ENCODE measurements at places on chromosomes 3 and 15.

GRCh38 chr15:61130950-61131942, 97.9 kb downstream of the RORA start:
- DNase-seq, result no peak

- DNase-seq, result no peak
Measured at GRCh38 chr3:179318876-179319275, 4.0 kb upstream of the ZNF639 start.

DNA sequence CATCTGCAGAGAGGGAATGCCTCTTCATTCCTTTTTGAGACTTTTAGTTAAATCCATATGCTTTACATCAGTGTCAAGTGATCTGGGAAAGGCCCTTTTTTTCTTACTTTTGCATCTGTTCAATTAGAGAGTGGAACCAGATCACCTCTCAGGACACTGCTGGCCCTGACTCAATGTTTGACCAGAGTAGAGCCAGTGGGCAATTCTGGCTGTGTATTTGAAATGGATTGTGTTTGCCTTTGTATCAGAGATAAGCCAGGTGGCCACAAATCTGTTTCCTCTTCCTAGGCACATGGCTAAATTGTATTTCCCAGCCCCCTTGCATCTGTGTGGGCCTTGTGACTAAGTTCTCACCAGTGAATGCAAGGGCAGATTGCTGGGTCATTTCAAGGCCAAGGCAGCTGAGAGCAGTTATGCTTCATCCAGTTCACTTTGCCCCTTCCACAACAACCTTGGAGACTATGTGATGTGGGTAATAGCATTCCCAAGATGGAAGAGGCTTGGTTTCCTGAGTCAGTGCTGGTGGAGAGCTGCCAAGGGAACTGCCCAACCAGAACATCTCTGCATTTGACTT, 75.6 kb upstream of the CACNA2D3 start:
- DNase-seq, result no peak

- DNase-seq, result no peak
Measured at GRCh38 chr3:102176333-102177050, 258.3 kb upstream of the ZPLD1 start.

- no peak for DNase-seq
Measured at GRCh38 chr3:116141724-116142123, 303.6 kb downstream of the LSAMP start.

DNA sequence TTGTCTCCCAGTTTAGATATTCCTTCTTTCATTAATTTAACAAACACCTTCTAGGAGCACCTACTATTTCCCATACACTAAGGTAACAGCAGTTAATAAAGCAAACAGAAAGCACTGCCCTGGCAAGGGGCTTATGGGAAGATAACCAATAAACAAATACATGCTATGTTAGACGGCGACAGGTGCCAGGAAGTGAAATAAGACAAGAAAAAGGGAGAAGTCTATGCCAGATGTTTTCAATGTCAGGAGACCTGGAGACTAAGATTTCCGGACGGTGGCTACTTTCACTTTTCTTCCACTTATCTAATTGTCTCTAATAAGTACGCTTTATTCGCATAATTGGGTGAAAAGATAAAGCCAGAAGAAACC, 32.5 kb upstream of the ZNF445 start:
- DNase-seq, result no peak

DNA sequence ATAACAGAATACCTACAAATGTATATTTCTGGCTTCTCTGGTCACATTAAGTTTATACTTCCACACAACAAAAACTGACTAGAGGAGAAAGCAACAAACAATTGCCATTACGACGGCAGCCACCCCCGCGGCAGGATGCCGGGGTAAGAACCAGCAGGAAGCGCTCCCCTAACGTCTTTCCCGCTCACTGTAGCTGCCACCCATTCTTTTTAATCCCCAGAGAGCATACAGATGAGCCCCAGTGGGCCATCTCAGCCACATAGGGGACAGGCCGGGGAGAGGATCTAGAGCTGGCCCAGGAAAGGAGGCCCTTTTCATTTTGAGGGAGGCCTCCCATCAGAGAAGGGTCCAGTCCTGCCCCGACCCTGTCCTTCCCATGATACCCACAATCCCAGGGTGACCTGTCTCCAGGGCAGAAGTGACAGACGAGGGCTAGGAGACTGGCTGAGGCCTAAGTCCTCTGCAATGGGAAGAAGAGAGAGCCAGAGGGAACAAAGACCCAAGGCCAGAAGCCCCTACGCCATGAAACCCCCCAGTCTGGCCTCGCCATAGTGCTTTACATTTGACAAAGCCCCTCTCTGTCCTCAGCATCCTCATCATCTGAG, 3.6 kb upstream of the CALML4 start:
- DNase-seq, result no peak

GRCh38 chr3:115428841-115429240, 194.5 kb upstream of the GAP43 start:
- DNase-seq, result no peak

GRCh38 chr15:72826611-72827010, 43.1 kb upstream of the ADPGK start:
- DNase-seq, result no peak

Data from stimulated activated CD8-positive, alpha-beta memory T cell treated with anti-CD3 and anti-CD28 coated beads, Interleukin-7, amount 100 ng/mL, for 1 hour (primary cell).